Bronchial smooth muscle cell (primary cell): ENCODE measurements at places on chromosomes 5 and 9. TPM values are rescaled to one million over a fixed set of nuclear protein-coding genes. Genes with fewer than 3 reads are reported as not detected.

SPATA31C1 gene
- total RNA-seq = not detected in 2 replicates

MOB3B gene
- 0.09 and 0.16 TPM in 2 replicates for total RNA-seq

CCDC112 gene
- total RNA-seq = 1.8 and 6.0 TPM in 2 replicates

SPATA31C2 gene
- total RNA-seq = not detected in 2 replicates

CLIC3 gene
- 6.8 and 8.2 TPM in 2 replicates for total RNA-seq

CCDC152 gene
- total RNA-seq = 0.09 and 2.2 TPM in 2 replicates

PRRT1B gene
- not detected in 2 replicates for total RNA-seq

CYSRT1 gene
- total RNA-seq = 0.17 and 0.63 TPM in 2 replicates

CBY3 gene
- total RNA-seq = 0.16 TPM in 1 of 2 replicates, not detected in the other

FAM120AOS gene
- total RNA-seq = 16.7 and 18.6 TPM in 2 replicates

DMRT2 gene
- not detected in 2 replicates for total RNA-seq

ACOT12 gene
- total RNA-seq = 0.17 and 0.47 TPM in 2 replicates

ZSWIM6 gene
- total RNA-seq = 7.9 and 10.9 TPM in 2 replicates

ADAMTS2 gene
- 30.3 and 36.8 TPM in 2 replicates for total RNA-seq

APBA1 gene
- 5.7 and 9.4 TPM in 2 replicates for total RNA-seq

SLC34A1 gene
- total RNA-seq = under 0.01 TPM in 1 of 2 replicates, not detected in the other

PCDHB10 gene
- total RNA-seq = 0.47 and 1.4 TPM in 2 replicates

NCS1 gene
- 36.1 and 38.0 TPM in 2 replicates for total RNA-seq

GAS1 gene
- 48.3 and 50.0 TPM in 2 replicates for total RNA-seq

ABCA2 gene
- 14.2 and 23.9 TPM in 2 replicates for total RNA-seq

PDE4D gene
- 10.6 and 18.9 TPM in 2 replicates for total RNA-seq

ANKRD55 gene
- total RNA-seq = not detected in 2 replicates
